ENCODE measurements at places on chromosomes 7 and 10.

- no peak for DNase-seq
These were observed 108.3 kb downstream of the AOAH start for GRCh38 chr7:36615852-36616540.

DNA sequence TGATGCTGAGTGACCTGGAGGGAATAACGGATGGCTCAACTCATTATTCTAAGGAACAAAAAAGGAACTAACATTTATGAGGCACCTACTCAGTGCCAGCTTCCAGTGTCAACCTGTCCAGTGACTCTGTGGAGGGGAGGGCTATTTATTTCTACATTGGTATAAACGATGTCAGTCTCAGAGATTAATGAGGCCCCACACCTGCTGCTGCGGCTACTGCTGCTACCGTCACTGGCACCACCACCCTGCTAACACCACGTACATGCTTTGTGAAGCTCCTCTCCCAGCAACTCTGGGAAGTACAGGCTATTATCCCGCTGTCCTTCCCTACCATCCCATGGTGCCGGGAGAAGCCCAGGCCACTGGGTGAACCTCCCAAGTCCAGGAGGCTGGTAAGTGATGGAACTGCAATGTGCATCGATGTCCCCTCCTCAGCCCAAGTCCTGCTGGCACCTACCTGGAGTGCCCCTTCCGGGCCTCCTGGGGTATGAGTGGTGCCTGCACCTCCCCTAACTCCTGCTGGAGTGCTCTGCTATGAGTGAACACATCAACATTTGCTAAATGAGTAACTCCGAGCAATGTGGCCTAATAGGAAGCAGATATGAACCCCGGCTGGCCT lies 101.5 kb downstream of the ARHGAP22 start:
- no peak for DNase-seq

- no peak for DNase-seq
These were observed 8.9 kb upstream of the EXOC6 start for GRCh38 chr10:92839191-92840085.

- DNase-seq: no peak
These were observed 178.9 kb downstream of the BICC1 start for GRCh38 chr10:58691528-58691927.

DNA sequence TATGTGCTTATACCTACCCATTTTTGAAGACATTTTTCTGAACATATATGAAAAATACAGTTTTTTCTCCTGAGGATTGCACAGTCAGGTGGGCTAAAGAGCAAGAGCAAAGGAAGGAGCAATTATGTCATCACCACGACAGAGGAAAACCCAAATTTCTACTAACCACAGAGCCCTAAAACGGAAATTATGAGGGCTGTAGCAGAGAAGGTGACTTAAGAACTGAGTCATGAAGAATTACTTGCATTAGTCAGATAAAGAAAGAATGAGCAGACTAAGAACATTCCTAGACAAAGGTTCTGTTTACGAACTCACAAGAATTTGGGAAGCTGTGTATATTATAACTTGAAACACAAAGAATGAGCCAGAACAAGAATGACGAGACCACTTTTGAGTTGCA lies 974.4 kb downstream of the NXPH1 start:
- DNase-seq: no peak

GRCh38 chr7:130095812-130096211 lies 25.5 kb downstream of the KLHDC10 start:
- no peak for DNase-seq

- DNase-seq: no peak
These were observed 821.6 kb downstream of the DNAJB9 start for GRCh38 chr7:109391240-109391639.

GRCh38 chr10:72980348-72980747 lies 25.7 kb upstream of the PLA2G12B start:
- DNase-seq: no peak

DNA sequence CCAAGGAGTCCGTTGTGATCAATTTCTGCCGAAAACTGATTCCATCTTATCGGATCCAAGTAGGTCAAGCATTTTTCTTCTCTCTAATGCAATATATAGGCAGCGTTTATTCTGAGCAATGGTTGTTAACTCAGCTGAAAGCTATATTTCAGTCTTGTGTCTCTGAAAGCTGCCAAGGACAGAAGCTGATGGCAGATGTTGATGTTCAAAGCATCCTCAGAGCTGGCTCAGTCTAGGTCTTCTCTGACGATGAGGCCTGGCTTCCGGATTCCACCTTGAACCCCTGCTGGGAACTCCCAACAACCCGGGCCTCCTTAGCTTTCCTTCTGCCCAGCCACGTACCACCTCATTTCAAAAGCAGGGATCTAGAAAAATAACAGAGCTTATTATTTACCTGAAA lies 863.6 kb downstream of the NRG3 start:
- no peak for DNase-seq

DNA sequence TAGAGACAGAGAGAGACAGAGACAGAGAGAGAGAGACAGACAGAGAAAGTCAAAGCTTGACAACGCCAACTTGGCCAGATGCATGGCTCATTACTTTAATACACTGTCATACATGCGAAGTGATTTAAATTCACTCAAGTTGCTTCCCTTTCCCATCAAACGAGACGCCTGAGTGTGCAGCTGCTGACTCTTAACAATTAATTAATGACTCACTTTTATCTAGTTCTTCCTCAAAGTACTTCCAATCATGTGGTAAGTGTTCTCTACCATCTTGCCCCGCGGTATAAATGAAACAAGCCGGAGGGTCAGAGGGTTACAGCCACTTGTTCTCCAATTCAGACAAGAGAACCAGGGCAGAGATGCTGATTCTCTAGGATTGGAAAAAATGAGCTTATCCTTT lies 90.8 kb downstream of the SFMBT2 start:
- no peak for DNase-seq

- no peak for DNase-seq
These were observed 93.8 kb upstream of the CNTNAP2 start for GRCh38 chr7:146022776-146023175.

DNA sequence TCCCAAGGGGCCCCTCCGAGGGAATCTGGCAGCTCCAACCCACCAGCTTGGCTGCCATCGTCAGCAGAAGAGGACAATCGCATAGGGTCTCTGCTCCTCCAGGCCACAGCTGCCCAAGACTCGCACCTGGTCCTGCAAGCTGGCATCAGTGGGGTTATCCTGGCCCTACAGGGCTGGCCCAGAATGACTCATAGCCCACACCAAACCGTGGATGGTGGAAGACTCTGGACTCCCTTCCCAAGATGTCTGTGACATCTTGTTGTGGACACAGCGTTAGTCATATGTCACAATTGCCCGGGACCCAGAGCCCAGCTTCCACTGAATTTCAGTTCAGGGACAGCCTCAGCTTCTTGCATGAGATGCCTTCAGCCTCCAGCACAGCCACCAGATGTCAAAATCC lies 91.5 kb upstream of the CUX1 start:
- no peak for DNase-seq

DNA sequence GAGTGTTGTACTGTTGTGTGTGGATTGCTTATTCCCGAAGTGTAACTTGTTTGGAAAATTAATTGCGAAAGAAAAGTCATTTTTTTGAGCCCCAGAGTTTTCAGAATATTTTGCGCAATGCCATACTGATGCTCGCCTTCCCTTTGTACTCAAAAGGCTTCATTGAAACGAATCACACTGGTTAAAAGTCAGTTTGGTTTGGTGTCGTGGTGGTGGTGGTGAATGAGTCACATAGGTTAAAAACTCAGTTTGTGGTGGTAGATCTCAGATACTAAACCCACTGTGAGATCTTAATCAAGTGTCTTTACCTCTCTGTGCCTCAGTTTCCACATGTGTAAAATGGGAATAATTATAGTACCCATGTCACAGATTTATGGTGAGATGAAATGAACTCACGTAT lies 61.1 kb upstream of the IL6 start:
- no peak for DNase-seq

Data from memory B cell (primary cell).